ENCODE measurements at places on chromosomes 2 and 18.

GRCh38 chr18:681985-682384, 24.5 kb downstream of the TYMS start:
- no peak for DNase-seq

DNA sequence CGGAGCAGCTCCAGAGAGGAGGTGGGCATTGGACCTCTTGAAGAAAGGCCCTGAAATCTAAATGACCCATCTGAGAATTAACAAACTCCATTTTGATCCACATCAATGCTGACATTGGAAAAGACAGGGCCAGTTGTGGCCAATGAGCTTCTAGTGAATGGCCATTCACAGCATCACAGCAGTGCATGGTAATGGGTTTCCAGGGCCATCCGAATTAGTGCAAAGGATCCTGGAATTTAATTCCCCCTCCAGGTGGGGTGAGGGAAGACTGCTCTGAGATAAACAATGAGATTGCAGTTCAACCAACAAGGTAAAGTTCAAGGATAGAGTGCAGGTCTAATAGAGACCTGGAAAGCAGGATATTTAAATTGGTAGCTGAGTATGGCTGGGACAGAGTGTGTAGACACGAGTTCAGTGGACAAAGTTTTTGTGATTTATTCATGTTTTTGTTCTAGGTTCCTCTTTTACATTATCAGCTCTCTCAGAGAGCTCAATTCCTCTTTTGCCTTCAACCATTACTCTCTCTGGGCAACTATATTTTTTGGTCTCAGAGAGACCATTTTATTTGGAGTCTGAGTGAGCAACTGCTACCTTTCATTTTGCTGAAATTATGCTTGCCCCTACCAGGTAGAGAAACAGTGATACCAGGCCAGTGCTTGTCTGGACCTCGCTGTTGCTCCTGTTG, 5.0 kb downstream of the TACR1 start:
- no peak for DNase-seq

GRCh38 chr2:97691166-97691565, 21.7 kb downstream of the C2orf92 start:
- no peak for DNase-seq

DNA sequence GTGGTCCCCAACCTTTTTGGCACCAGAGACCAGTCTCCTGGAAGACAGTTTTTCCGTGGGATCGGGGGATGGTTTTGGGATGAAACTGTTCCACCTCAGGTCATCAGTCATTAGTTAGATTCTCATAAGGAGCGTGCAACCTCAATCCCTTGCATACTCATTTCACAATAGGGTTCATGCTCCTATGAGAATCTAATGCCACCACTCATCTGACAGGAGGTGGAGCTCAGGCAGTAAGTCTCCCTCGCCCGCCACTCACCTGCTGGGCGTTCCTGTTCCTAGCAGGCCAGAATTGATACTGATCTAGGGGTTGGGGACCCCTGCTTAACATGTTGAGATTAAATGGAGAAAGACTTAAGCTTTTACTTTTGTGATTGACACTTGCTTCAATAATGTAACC, 9.9 kb downstream of the NABP1 start:
- no peak for DNase-seq

- DNase-seq: peak; percentile 31
These were observed 27.2 kb downstream of the CHST10 start for GRCh38 chr2:100390001-100390940.

DNA sequence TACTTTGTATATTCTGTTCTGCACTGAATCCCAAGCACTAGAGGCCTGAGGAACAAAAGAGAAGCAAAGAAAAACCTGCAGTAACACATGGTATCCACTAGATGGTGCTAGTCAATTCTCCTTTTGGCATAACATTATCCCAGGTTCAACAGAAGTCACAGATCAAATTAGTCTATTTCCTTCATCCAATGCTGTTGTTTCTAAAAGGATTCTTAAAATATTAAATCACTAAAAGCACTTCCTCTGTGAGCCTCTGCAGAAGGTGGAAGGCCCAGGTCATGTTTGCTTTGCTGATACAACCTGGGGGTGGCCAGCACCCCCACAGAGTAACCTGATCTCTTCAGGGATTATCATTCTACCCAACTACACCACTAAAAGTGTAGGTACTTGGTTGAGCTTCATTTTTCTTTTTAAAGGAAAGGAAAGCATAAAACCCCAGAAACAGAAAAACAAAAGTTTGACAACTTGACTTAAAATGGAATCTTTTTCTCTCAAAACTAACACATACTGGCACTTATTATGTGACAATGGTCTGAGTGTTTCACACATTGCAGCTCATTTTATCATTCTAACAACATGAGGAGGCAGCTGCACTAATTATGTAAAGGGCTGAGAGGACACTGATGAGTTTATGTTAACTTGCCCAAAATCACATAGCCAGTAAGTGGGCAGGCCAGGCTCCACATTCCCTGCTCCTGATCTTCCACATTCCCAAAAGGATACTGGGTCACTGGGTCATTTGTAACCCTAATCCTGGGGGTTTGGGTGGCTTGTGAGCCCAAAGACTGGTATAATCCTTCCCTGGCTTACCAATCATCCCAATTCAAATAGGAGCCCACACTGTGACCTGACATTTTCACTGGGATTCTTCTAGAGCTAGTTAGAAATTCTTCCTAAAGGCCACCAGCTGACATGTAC, 66.8 kb upstream of the DNER start:
- no peak for DNase-seq

DNA sequence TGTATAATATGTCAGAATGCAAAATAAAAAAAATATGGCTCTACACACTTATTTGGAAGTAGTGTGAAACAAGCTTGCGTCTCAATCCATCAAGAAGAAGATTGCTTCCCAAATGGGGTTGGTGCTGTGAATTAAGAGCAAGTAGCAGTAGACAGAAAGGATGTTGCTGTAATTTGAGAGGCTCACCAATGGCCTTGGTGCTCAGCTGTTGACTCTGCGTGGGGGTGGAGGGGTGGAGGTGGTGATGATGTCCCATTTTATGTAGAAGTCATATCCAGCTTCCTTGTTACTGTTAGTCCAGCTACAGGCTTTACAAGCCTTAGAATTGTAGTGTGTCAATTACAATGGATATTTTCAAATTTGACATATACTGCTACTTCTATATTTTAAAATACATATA, 223.4 kb upstream of the RND3 start:
- DNase-seq: no peak

DNA sequence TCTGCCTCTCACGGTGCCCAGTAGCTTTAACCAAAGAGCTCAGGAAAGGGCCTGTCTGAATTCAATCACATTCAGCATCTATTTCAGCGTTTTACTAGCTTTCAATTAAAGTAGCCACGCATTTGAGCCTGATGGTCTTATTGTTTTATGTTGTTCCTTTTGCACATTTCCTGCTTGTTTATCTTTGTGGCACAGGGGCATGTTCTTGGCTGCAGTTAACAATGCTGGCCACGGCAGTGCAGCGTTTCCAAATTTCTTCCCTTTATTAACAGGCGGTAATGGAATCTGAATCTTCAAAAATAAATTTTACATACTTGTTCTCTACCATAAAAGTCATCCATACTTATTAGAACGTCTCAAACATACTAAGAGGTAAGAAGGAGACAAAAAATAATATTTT, 46.2 kb downstream of the HPCAL1 start:
- DNase-seq: no peak

DNA sequence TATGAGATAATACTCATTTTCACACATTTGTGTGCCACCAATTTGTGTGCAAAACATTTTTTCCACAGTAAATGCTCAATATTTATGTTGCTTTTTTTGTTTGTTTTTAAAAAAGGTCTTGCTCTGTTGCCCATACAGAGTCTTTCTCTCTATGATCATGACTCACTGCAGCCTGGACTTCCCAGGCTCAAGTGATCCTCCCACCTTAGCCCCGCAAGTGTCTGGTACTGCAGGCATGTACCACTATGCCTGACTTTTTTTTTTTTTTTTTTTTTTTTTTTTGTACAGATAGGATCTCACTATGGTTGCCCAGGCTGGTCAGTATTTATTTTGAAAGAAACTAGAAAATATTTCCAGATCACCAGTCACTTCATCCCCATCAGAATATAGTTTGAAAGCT, 297.8 kb upstream of the GYPC start:
- no peak for DNase-seq

GRCh38 chr2:217279556-217279955, 419.7 kb upstream of the TNP1 start:
- no peak for DNase-seq

- no peak for DNase-seq
These were observed 158.0 kb downstream of the TCF4 start for GRCh38 chr18:55430026-55430425.

DNA sequence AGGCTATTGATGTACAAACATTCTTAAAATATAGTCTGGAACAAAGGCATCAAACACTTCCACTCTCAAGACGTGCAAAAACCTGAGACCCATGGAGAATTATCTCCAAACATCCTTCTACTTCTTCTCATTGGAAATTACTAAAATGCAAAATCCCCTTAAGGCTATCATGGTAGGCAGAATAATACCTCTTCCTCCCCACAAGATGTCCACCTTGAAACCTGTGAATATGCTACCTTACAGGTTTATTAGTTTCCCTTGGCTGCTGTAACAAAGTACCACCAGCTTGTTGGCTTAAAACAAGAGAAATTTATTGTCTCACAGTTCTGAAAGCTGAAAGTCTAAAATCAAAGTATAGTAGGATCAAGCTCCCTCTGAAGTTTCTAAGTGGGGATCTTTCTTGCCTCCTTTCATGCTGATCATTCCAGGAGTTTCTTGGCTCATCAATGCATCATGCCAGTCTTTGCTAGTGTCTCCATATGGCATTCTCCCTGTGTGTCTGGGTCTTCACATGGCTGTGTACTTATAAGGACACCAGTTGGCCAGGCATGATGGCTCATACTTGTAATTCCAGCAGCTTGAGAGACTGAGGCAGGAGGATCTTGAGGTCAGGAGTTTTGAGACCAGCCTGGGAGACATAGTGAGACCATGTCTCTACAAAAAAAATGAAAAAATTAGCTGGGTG, 163.7 kb upstream of the NCK2 start:
- DNase-seq: peak; percentile 22

GRCh38 chr2:240295256-240296103, 140.0 kb upstream of the GPC1 start:
- DNase-seq: no peak

DNA sequence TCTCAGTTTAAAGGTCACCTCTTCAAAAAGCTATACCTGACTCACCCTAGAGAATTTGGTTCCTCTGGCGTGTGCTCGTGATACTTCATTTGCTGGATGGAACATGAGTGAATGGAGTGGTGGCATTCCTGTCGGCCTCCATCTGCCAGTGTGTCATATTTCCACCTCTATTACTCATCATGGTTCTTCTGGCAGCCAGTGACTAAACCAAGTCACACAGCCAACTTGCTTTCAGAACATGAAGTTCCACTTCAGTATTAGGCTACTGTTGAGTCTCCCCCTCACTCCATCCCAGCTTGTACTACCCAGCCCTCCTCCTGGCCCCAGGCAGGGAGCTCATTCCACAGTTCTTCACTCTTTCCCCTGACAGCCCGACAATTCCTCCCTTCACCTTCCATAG, 169.8 kb downstream of the MREG start:
- DNase-seq: peak; percentile 89

GRCh38 chr2:105373344-105373781, 25.5 kb downstream of the FHL2 start:
- DNase-seq: peak; percentile 70

DNA sequence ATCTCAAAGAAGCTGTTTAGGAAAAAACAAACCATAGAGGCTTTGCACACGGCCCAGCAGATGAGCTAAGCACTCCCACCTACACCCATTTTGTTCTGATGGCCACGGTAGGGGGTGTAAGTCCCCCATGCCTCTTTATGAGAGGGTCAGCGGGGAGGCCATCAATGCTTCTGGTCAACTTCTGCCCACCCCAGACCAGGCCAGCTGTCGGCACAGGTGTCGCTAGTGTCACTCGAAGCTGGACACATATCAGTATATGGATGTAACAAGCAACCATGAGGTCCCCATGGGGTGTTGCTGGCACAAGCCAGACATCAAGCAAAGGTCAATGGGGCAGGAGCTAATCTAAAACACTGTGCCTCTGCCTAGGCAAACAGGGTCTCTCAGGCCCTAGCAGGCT, 23.7 kb upstream of the SLC35F6 start:
- no peak for DNase-seq

DNA sequence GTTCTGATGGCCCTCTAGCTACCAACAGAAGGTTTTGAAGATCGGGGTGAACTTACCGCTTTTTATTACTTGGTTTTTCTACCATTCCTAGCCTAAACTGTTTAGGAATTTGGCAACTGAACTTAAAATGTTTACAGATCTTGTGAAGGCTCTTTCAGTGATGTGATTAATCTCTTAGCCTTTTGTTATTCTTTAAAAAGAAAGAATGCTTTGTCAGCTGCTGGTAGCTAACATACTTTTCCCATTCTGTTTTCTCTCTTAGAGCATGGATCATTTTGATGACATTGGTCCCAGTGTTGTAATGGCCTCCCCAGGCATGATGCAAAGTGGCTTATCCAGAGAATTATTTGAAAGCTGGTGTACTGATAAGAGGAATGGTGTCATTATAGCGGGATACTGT, 18.1 kb downstream of the CPSF3 start:
- DNase-seq: no peak

- no peak for DNase-seq
These were observed 123.5 kb downstream of the LAMA3 start for GRCh38 chr18:23812546-23813440.

GRCh38 chr2:43220229-43220751, 6.1 kb downstream of the ZFP36L2 start:
- no peak for DNase-seq

GRCh38 chr2:16568998-16569784, 96.4 kb downstream of the CYRIA start:
- DNase-seq: no peak

DNA sequence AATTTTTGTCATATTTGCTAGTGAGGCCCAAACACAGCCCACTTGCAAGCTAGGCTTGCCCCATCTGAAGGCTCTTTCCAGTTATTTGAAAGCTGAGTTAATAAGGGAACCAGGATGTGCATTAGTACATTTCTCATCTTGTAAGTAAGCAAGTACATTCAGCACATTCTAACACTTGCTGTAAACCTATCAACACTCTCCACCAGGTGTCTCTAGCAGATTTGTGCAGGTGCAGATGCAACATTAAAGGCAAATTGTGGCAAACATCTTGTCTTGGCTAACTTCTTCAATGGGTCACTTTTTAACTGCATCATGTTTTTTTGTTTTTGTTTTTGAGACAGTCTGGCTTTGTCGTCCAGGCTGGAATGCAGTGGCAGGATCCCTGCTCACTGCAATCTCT, 25.3 kb upstream of the MFSD6 start:
- DNase-seq: no peak

- DNase-seq: no peak
These were observed 54.1 kb upstream of the ERBB4 start for GRCh38 chr2:212592695-212593094.

GRCh38 chr2:148459377-148459778, 185.2 kb upstream of the EPC2 start:
- no peak for DNase-seq

DNA sequence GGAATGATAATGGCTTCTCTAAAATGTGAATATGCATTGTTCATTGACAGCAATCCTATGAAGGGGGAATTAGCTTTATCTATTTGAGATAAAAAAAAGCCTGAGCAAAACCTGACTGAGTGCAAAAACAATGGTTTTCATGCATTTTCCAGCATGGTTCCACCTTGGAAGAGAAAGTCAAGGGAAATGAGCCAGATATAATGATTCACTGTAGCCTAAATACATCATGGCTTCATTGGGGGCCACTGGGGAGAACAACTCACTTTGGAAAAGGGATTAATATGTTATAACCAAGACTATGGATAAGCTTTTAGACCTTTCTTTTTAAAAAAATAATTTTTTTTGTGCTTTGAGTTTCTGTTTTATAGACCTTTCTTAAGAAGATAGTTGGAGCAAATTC, 679.7 kb downstream of the NYAP2 start:
- no peak for DNase-seq

GRCh38 chr2:208000701-208001395, 24.5 kb downstream of the PLEKHM3 start:
- DNase-seq: no peak

All from ascending aorta (tissue), 2 donors.